ENCODE measurements at places on chromosomes 12 and 14.
A peak's percentile ranks its signal among the peaks of the same experiment; 100 is the strongest.

DNA sequence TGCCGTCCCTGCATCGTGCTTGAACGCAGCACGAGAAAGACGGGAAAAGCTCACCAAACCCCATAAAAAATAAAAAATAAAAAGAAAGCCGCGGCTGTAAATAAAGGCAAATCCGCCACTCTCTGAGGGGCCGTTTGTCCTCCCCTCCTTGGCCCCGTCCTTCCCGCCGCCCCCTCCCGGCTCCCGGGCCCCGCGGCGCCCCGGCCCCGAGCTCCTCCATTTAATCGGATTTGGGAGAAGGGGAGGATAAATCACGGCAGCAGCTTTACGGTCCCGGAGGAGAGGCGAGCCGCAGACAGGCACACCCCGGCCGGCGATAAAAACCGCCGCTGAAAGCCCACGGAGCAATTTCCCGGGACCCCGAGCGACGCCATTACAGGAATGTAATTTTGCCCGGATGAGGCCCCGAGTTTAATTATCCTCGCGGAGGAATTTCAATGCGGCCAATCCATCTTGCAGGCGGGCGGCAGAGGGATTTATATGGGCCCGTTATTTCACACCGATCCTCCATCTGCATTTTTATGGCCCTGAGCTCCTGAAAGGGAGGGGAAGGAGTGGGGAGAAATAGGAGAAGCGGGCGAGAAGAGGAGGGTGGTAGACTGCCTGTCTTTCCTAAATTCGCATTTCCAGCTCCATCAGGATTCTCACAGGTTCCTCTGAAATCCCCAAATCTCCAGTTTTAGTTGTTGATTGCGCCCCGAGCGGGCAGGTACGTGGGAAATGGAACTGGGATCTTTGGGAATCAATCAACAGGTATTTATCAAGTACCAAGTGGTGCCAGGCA lies 1.3 kb upstream of the ATP5MC2 start:
- DNase-seq: no peak

GRCh38 chr14:88003425-88003824 lies 1.5 kb upstream of the GPR65 start:
- DNase-seq: no peak

DNA sequence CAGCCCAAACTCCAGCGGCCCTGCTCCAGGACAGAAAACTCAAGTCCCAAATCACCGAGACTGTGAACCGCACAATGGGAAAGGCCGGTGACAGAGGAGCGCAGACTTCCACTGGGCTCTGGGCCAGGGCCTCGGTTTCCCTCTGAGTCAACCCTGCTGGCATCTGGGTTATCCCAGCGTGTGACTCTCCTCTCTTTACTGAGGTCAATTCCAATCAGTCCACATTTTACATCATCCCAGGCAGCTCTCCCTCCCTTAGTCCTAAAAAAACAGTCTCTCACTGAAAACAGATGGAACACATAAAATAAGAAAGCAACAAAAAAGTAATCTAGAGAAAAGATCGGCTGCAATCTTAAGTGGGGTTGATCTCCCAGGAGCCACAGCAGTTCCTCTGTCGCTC lies 36.9 kb downstream of the ITPK1 start:
- no peak for DNase-seq

DNA sequence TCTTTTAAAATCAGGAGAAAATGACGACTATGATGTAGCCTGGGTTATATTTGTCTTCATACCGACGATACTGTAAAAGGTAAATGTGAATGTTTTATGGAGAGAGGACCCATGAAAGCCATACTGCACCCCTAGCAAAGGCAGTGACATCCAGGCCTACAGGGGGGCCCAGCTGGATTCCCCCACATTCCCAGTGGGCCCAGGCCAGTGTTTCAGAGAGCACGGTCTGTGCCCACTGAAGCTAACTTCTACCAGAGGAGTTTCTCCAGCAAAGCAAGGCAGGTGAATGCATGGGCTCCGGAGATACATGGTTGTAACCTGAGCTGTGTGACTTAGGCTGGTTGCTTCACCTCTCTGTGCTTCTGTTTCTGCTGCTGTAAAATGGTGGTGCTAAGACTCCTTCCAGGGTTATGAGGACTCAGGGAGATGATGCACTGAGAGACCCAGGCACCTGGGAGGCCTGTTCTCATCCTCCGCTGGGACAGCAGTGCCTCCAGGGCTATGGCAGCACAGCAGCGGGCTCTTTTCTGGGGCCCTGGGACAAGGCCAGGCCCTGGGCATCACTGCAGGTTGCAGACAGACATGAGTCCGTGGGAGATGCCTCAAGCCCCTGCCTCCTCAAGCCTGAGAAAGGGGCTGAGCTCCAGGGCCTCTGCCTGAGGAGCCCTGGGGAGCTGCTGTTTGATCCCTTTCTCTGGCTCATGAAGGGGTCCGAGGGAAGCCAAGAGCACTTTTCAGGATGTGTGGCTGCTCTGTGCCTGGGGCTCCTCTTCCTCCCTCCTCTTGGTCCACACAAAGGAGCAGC lies 73.7 kb downstream of the SERPINA3 start:
- no peak for DNase-seq

- DNase-seq: no peak
Observed at GRCh38 chr12:71477609-71478008, 38.0 kb downstream of the LGR5 start.

DNA sequence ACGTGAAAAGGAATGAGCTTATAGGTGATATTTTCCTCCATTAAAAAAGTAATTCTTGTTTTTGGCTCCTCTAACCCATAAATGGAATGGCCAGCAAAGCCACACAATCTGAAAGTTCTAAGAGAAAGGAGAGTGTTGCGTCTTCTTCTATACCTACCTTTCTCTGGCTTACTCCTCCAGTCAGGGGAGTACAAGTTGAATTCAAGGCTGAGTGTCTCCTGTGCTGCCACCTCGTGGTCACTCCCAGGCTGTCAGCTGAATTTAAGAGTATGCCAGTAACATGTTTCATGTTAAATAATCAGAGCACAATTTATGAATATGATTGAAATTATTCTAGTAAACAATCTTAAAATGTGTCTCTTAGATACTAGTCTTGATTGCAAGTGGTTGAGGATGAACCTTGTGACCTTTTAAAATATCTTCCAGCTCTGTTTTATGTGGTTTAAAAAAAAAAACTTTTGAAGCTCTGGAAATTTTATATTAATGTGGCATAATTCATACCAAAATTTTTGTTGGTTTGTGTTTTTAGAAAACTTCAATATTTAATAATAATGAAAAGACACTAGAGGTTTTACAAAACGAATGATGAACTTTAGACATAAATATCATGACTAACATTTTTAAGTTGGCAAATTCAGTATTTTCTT lies 31.7 kb downstream of the PTHLH start:
- DNase-seq: peak; percentile 42

- DNase-seq: no peak
Observed at GRCh38 chr14:42884100-42884499, 1277.4 kb downstream of the LRFN5 start.

GRCh38 chr14:31716208-31716607 lies 155.0 kb downstream of the NUBPL start:
- no peak for DNase-seq

- peak; percentile 55 for DNase-seq
Observed at GRCh38 chr12:107320033-107320928, 226.9 kb upstream of the CRY1 start.

- no peak for DNase-seq
Observed at GRCh38 chr12:128111951-128112350, 155.0 kb upstream of the TMEM132C start.

GRCh38 chr12:3803865-3804472 lies 51.1 kb upstream of the CRACR2A start:
- peak; percentile 44 for DNase-seq

DNA sequence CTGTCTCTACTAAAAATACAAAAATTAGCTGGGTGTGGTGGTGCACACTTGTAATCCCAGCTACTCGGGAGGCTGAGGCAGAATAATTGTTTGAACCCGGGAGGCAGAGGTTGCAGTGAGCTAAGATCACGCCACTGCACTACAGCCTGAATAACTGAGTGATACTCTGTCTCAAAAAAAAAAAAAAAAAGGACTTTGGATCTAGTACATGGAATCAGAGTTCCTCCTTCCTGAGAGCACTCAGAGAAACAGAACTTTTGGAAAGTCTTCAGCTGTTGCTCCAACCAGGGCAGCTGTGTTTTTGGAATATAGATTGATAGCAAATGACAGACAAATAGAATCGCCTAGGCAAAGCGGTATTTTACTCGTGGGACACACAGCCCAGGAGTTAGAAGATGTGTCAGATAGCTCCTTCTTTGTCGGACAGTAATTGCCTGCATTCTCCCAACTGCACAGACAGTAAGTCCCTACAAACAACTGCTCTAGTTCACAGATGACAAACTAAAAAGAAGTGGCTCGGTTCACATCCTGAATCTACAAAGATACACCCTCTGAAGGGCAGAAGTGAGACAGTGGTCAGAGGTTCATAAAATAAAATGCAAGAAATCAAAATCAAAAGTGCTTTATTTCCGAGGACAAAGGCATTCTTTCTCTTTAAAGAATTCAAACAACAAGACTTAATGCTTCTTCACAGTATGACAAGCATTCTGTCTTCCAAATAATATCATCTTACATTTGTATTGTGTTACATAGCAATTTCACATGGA lies 17.1 kb upstream of the NEK9 start:
- no peak for DNase-seq

GRCh38 chr14:51789114-51789513 lies 71.3 kb upstream of the GNG2 start:
- no peak for DNase-seq

- DNase-seq: no peak
Observed at GRCh38 chr14:57058319-57058718, 210.4 kb downstream of the EXOC5 start.

DNA sequence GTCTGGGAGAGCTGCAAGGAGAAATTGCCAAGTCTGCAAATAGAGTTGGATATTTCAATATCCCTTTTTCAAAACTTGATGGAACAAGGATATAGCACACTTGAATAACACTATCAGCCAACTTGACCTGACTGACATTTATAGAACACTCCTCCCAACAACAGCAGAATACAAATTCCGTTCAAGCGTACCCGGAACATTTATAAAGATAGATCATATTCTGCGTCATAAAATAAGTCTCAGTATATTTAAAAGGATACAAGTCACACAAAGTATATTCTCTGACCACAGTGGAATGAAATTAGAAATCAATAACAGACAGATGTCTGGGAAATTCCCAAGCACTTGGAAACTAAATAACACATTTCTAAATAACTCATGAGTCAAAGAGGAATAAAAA lies 29.0 kb upstream of the MEG3 start:
- DNase-seq: no peak

GRCh38 chr14:60085085-60085484 lies 6.6 kb upstream of the PCNX4 start:
- DNase-seq: no peak

DNA sequence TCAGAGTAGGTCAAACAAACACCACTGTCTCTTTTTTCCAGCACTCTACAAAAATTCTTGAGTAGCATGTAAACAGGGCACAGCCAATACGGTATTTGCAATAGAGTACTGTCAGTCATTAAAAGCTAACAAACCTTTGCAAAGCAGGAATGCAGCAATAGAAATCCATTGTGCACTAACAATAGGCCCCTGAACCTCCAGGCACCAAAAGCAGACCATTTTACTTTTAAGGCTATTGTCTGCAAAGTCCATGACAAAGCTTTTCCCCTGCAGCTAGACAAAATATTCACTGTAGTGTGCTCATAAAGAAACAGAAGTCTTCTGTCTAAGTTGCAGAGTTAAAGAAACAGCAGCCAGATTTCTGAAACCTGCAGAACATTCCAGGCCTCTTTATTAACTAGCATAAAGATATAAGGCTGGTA lies 191.9 kb downstream of the SOX5 start:
- no peak for DNase-seq

DNA sequence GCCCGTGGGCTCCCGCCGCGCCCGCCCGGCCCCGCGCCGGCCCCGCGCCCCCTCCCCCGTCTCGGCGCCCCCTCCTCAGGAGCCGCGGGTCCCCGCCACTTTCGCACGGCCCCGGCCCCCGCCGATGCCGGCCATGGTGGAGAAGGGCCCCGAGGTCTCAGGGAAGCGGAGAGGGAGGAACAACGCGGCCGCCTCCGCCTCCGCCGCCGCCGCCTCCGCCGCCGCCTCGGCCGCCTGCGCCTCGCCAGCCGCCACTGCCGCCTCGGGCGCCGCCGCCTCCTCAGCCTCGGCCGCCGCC lies 263 bp downstream of the RCOR1 start:
- DNase-seq: no peak

- no peak for DNase-seq
Observed at GRCh38 chr12:52248541-52249461, 15.8 kb downstream of the KRT7 start.

DNA sequence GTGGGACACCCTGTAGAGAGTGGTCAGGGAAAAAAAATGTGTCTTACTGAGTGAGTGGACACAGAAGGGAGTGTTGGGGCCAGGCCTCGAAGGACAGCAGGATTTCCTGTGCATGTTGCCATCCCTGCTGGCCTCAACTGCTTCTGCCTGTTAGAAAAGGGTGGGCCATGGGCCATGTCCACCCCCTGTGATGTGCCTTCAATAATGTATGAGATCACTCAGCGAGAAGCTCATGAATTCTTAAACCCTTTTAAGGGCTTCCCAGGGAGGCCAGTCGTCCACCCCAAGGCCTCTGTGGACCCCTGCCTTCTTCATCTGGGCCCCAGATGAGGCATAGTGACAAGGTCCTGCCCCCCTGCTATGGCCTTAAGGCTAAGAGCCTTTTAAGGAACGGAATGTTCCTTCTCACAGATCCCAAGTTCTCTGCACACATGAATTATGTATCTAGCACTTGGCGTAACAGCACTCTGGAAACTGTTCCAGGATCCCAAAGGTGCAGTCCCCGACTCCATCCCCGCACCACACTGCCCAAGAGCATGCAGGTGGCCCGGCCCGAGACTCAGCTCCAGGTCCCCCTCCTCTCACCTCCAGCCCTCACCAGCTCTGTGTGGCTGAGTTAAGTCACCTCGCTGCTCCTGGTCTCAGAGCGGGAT lies 8.9 kb upstream of the C14orf132 start:
- DNase-seq: no peak

GRCh38 chr12:2417481-2418160 lies 364.8 kb downstream of the CACNA1C start:
- no peak for DNase-seq

GRCh38 chr12:101455685-101456084 lies 19.5 kb upstream of the SPIC start:
- DNase-seq: no peak

- no peak for DNase-seq
Observed at GRCh38 chr12:103457471-103457870, 38.3 kb downstream of the C12orf42 start.

GRCh38 chr14:48792376-48793024 lies 793.7 kb downstream of the RPS29 start:
- DNase-seq: no peak

GRCh38 chr14:50530358-50530757 lies 2.0 kb downstream of the MAP4K5 start:
- DNase-seq: no peak

- no peak for DNase-seq
Observed at GRCh38 chr12:100267603-100268281, 765 bp downstream of the SCYL2 start.

- DNase-seq: peak; percentile 48
Observed at GRCh38 chr12:48924617-48925303, 532 bp downstream of the FKBP11 start.

- DNase-seq: no peak
Observed at GRCh38 chr12:47717046-47717442, 8.2 kb downstream of the ENDOU start.

- no peak for DNase-seq
Observed at GRCh38 chr14:89215531-89215930, 201.5 kb downstream of the FOXN3 start.

- no peak for DNase-seq
Observed at GRCh38 chr14:78829274-78829673, 659.1 kb downstream of the NRXN3 start.

- DNase-seq: no peak
Observed at GRCh38 chr12:84034871-84035270, 877.7 kb downstream of the SLC6A15 start.
